ENCODE measurements at places on chromosomes 11 and 22.

DNA sequence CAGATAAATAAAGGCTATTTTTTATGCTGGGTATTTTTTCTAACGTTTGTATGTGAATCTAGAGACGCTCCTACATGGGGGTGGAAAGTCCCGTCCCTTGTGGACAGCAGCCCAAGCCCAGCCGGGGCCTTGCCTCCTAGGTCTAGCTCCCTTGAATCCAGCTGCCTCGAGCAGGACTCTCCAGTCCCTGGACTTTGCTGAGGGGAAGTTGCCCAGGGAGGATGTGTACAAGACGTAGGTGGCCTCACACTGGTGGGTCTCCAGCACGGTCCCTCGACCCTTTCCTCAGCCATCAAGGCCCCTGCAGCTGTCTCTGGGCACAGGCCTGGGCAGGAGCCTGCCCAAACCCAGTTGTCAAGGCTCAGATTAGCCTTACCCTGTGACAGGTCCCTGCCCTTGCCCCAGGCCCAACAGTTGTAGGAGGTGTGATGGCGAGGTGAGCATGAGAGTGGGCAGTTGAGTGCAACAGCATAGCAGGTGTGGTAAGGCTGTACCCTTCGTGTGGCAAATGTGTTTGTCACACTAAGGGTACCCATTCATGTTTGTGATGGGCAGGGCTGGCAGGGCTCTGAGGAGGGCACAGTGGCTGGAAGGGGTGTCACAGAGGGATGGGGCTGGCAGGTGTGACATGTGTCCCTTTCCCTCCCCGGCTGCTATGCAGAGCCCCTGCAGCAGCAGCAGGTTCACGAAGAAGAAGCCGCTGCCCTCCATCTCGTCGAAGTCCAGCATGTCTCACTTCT, 3.4 kb downstream of the CCDC116 start:
- DNase-seq: no peak

GRCh38 chr11:123045101-123045500, 16.8 kb downstream of the HSPA8 start:
- no peak for DNase-seq

DNA sequence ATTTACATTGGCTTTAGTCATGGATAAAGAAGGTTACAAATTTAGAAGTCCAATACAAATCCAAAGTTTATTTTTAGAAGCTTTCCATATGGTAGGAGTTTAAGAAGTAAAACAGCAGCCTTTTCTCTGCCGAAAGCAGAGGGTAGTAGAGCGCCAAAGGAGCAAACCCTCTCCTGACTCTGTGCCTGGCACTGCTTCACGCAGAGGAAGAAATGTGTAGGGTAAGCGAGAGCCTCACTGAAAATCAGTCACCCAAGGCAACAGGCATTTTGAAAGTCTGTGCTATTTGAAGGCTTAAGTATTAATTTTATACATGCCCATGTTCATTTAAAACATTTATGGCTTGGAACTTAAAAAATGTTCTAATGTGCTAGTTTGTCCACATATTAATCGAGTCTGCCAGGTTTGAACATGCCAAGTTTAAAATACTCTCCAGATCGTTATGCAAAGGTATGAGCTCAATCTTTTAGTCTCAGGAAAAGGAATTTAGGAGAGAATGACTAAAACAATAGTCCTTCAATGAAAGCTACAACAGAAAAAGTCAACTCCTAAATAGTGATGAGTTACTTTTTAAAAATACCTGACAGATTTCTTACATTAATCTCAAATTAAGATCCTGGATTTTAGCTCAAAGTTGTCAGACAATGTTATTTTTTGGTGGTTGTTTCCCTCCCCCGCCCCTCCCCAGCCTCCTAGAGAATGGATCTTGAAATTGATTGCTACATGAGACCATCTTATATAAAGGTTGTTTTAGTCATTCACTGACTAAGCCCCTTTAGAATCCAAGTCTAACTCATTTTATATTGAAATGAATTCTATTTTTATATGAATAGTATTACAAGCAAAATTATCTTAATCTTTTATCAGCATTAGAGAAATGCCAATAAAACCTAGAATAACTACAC, 38.7 kb downstream of the MRTFA start:
- DNase-seq: peak; percentile 28

- no peak for DNase-seq
Observed at GRCh38 chr11:100949443-100949842, 180.2 kb downstream of the PGR start.

DNA sequence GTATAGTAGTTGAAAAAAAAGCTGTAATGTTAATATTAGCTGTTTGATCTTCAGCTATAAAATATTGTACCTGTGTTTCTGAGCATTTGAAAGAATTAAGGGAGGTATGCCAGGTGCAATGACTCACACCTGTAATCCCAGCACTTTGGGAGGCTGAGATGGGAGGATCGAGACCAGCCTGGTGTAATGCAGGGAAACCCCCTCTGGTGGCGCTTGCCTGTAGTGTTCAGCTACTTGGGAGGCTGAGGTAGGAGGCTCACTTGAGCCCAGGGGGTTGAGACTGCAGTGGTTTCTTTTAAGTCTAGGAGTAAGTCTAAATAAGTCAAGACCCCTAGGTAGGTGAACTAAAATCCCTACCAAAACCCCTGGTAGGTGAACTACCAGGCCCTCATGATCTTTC, 37.1 kb downstream of the TAF1D start:
- no peak for DNase-seq

- DNase-seq: no peak
Observed at GRCh38 chr11:128933481-128934178, 9.0 kb downstream of the TP53AIP1 start.

- no peak for DNase-seq
Observed at GRCh38 chr11:6932145-6932544, 5.9 kb downstream of the ZNF215 start.

DNA sequence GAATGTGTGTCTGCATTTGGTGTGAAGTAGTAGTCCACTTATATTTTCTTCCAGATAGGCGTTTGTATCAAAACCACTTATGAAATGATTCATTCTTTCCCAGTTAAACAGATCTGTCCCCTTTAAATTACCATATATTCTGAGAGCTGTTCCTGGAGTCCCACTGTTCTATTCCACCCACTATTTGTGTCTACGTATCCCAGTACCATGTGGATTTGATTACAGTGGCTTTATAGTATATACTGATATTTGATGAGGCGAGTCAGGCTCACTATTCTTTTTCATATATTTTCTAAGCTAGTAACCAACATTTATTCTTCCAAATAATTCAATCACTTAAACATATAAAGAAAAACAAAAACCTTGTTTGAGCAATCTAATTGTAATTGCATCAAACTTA, 81.9 kb upstream of the RASSF10 start:
- peak; percentile 38 for DNase-seq

DNA sequence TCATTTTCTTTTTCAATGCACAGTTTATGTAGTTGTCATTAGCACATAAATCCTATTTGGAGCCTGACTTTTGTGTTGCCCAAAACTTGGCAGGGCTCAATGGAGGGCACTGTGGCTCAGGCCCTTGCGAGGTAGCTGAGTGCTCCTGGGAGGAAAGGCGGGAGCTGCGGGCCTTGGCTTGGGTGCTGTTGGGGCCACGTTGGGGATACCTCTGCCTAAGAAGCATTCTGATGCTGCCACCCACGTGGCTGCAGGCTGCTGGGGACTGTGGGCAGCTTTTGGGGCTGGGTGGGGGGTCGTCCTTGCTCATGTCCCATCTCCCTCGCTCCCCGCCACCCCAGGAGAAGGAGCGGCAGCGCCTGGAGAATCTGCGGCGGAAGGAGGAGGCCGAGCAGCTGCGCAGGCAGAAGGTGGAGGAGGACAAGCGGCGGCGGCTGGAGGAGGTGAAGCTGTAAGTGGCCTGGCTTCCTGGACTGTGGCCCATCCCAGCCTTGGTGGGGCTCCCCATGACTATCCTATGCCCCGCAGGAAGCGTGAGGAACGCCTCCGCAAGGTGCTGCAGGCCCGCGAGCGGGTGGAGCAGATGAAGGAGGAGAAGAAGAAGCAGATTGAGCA, 20.9 kb downstream of the INCENP start:
- no peak for DNase-seq

- DNase-seq: no peak
Observed at GRCh38 chr11:1771273-1771672, 7.5 kb upstream of the CTSD start.

- DNase-seq: no peak
Observed at GRCh38 chr22:46219636-46220035, 30.5 kb downstream of the CDPF1 start.

GRCh38 chr11:123111465-123111864, 49.5 kb upstream of the HSPA8 start:
- peak; percentile 63 for DNase-seq

DNA sequence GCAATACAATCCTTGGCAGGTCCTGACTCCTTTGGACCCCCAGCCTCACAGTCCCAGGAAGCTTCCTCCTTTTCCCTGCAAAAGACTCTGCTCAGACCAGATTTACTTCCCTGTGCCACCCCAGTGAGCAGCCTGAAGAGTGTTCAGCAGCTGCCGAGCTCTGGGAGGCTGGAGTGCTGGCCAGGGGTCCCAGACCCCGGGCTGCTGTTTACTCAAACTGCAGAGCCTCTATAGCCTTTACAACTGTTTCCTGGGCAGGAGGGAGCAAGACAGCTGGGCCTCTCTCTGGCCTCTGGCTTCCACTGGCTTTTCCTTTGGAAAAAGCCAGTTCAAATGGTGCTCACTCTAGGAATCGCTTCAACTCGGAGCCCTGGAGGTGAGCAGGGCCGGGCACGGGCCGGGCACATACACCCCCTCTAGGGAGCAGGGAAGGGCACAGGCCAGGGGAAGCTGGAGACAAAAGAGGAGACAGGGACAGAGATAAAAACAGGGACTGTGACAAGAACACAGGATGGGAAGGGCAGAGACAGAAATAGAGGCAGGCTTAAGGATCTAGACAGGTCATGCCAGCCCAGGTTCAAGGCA, 932 bp downstream of the IRAG1 start:
- DNase-seq: no peak
